SK-N-MC (cell line): ENCODE measurements at places on chromosomes 2 and 18.

GRCh38 chr2:25825238-25825637 lies 53.0 kb downstream of the ASXL2 start:
- no peak for DNase-seq

- DNase-seq, result no peak
Measured at GRCh38 chr2:41027095-41027494, 575.2 kb upstream of the SLC8A1 start.

DNA sequence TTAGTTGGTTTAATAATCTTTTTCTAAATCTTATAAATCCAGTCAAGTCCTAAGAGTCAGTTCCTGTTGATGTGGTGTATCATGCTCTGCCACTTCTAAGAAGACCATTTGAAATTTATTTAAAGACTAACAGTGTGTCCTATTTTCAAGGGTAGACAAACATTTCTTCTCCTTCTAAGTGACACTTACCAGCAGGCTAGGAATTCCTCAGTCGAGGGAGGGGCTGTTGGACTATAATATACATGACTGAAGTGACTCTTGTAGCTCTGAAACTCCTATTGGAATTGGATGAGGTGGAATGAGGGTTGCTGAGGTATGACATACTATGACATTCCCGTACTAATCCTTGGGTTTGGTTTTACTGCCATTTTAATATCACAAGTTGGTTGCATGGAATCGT lies 30.6 kb downstream of the ITGB6 start:
- no peak for DNase-seq

DNA sequence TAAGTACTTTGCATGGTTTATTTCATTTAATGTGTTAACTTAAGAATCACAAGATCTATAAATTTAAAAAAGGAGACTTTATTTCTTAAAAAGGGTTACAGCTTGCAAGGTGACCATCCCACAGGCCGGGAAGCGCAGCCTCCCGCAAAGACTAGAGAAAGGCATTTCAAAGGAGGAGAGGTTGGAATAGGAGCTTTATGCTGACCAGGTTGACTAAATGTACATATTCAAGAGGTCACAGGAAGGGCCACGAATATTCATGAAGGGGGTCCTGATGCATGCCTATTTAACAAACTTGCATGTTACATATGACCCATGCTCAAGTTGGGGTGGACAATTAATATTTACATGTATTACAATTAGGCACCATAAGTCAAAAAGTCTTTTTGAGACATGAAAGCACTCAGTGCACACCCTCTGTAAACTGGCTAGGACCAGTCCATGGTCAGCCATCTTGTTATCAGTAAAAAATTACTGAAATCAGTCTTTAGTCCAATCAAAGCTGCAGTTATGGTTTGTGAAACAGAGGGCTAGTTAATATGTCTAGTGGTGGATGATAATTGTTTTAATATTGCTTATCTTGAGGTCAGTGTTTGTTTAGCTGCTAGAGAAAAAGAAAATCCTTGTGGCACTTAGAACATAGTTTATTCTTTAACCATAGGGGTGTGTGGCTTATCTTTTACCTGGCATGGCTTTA lies 169.3 kb downstream of the KCNE4 start:
- DNase-seq, result no peak

GRCh38 chr2:198930170-198930569 lies 527.6 kb downstream of the SATB2 start:
- DNase-seq, result no peak

- no peak for DNase-seq
Measured at GRCh38 chr2:102839668-102840388, 78.0 kb downstream of the TMEM182 start.

DNA sequence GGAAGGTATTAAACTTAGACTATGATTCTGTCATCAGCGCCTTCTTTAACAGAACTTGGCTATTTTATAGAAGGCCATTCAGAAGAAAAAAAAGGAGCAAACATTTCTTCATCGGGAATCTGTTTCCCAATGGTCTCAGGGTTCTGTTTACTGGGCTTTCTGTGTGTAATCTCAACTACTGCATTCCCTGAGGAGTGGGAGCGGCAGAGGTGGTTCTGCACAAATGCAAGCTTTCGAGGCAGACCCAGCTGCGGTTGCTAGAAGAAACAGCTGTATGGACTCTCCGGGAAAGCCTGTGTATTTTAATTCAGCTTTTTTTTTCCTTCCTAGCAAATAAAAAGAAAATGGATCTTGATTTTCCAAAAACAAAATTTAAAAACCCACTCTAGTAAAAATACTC lies 250.7 kb downstream of the NAPG start:
- DNase-seq, result no peak

DNA sequence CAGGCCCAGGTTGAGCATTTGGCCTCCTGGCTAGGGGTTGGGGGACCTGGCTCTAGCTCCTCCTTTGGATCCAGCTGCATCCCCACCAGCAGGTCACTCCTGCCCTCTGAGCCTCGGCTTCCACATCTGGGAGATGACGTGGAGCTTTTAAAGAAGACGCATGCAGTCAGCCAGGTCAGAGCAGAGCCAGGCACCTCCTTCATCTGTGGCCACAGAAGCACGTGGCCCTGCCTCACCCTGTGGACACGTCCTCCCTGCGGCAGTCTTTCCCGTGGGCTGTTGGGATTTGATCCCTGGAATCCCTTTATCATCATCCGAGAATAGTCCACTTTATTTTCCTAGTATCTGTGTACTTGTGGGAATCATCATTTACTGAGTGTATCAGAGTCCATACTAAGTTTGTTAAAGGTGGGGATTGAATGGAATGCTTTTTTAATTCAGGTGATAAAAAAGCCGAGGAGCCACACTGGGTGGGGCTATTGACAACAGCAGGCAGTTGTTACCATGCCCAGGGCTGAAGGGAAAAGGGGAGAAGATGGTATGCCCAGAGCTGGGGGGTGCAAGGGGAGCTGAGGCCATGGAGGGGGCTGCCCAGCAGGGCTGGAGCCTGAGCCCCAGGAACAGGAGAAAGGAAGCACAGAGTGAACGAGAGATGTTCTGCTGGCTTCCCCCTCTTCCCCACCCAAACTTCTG lies 170.1 kb downstream of the LAMA1 start:
- DNase-seq, result no peak

DNA sequence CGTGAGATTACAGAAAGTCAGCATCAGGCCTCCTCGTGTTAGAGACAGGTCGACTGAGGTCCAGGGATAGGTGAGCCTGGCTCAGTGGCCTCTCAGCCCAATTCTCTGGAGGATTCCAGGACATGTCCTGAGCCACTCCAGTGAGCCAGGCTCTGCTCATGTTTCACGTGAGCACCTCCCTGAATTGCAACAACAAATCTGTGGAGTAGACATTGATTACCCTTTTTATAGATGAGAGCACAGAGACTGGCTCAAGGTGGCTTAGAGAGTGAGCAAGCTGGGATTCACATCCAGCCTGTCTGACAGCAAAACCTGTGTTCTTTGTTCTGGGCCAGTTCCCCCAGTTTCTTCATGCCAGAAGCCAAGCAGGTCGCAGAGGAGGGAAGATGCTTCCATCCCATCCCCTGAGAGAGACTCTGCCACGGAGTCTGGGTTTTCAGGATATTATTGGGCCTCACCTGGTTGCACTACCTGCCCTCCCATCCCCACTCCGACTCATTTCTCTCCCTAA lies 46.4 kb downstream of the HS1BP3 start:
- DNase-seq, result no peak

GRCh38 chr2:218813771-218814460 lies 17.7 kb downstream of the PRKAG3 start:
- DNase-seq, result no peak

- DNase-seq, result no peak
Measured at GRCh38 chr2:222733846-222734702, 62.6 kb downstream of the MOGAT1 start.

- DNase-seq, result no peak
Measured at GRCh38 chr2:42860319-42861094, 68.1 kb upstream of the HAAO start.

GRCh38 chr2:232973796-232974195 lies 39.3 kb downstream of the NGEF start:
- DNase-seq, result no peak

GRCh38 chr18:58175786-58176176 lies 131.8 kb downstream of the NEDD4L start:
- no peak for DNase-seq

- DNase-seq, result no peak
Measured at GRCh38 chr18:43501099-43501498, 223.8 kb upstream of the SYT4 start.

DNA sequence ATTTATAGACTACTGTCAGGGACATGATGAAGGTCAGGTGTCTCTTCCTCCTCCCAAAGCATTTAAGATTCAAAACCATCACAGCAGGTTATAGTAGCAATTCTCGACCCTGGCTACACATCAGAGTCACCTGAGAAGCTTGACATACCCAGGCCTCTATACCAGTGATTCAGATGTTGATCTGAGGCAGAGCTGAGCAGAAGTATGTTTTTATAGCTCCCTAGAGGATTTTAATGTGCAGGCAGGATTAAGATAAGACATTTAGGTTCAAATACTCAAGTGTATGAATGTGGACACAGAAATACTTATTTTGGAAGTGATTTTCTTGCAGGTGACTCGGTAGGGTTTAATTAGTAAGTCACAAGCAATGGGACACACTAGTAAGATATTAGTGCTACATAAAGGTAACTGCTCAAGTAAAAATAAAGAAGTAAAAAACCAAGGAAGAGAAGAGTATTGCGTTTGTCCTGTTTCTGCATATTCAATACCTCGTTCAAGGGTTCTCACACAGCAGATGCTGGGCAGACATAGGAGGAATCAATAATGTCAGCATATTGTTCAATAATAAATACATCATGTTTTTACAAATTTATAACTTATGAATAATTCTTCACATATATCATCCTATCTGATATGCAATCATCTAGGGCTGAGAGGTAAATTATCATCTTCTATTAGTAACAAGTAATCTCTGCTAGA lies 7.0 kb downstream of the GCFC2 start:
- DNase-seq, result no peak

- DNase-seq, result no peak
Measured at GRCh38 chr2:12169721-12170120, 423.3 kb downstream of the LPIN1 start.

GRCh38 chr2:55518841-55519165 lies 715 bp upstream of the CFAP36 start:
- no peak for DNase-seq
